ENCODE measurements at places on chromosomes 12 and 14.

DNA sequence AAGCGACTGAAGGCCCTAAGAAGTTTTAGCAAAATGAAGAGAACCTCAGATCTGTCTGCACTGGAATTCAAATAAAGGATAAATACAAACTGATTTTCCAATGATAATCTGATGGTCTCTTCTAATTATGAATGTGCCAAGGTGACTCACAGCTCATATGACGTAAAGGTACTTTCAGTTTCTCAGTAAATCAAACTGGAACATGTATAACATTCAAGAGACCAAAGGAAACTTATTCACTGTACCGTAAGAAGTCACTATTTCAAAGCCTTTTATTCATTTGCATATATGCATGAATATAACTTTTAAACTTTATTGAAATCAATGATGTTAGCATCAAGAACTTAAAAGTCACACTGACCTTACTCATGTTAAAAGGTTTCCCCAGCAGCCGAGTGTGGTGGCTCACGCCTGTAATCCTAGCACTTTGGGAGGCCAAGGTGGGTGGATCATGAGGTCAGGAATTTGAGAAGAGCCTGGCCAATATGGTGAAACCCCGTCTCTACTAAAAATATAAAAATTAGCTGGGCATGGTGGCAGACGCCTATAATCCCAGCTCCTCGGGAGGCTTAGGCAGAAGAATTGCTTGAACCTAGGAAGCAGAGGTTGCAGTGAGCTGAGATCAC lies 52.2 kb downstream of the ATXN2 start:
- no peak for DNase-seq

- peak; percentile 38 for DNase-seq
Measured at GRCh38 chr12:81170072-81170471, 92.2 kb downstream of the ACSS3 start.

DNA sequence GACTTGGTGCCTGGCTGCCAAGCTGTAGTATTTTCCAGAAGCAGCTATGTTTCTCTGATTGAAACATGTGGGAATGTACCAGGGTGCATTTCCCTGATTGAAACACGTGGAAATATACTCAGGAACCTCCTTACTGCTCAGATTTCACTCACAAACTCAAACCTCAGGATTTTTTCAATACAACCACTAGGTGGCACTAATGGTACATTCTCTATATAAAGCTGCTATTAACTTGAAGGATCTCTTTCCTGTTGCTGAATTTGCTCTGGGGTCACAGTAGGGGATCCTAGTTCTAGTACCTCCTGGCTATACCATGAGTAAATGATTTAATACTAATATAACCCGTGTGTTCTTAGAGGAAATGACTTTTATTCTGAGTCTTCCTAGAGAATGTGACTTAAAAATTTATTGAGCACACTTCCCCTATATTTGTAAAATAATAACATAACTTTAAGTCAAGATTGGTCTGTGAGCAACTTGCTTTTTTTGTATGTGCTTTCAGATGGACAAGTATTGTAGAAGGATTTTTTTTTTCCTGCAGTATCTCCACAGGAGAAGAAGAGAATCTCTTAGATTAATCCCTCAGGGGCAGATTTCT lies 173.8 kb upstream of the MIS18BP1 start:
- peak; percentile 51 for DNase-seq

- DNase-seq, result no peak
Measured at GRCh38 chr14:101122237-101123141, 219.0 kb upstream of the RTL1 start.

DNA sequence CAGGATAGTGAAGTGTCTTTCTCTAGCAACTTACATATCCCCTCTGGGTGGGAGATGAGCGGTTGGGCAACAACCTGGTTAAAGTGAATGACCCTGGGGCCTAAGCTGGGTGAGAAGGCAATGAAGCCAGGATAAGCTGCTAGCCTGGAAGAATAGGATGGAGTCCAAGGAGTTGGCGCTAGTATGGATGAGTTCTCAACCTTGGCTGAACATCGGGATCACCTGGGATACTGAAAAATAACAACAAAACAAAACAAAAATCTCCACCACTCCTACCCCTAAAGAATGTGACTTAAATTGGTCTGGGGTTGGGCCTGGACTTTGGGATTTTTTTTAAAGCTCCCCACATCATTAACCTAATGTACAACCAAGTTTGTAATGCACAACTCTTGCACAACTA lies 4.8 kb upstream of the RPS6KA5 start:
- DNase-seq, result no peak

DNA sequence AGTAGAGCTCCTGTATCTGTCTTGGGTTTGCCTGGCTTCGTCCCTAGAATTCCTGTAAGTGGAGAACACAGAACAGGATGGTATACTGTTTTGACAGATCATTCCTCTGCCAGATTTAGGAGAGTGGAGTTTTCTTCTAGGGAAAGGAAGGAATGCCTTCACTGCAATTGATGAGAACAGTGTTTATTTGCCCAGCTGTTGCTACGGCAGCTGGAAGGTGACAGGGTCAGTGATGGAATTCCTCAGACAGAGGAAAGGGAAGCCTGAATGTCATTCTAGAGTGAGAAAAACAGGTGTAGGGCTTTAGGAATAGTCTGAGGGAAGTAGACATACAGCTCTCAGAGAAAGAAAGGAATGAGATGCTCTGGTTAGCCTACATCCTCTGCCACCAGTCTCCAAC lies 11.7 kb downstream of the CSRNP2 start:
- no peak for DNase-seq

GRCh38 chr12:2613326-2614073 lies 181.3 kb upstream of the FKBP4 start:
- DNase-seq, result peak; percentile 98

DNA sequence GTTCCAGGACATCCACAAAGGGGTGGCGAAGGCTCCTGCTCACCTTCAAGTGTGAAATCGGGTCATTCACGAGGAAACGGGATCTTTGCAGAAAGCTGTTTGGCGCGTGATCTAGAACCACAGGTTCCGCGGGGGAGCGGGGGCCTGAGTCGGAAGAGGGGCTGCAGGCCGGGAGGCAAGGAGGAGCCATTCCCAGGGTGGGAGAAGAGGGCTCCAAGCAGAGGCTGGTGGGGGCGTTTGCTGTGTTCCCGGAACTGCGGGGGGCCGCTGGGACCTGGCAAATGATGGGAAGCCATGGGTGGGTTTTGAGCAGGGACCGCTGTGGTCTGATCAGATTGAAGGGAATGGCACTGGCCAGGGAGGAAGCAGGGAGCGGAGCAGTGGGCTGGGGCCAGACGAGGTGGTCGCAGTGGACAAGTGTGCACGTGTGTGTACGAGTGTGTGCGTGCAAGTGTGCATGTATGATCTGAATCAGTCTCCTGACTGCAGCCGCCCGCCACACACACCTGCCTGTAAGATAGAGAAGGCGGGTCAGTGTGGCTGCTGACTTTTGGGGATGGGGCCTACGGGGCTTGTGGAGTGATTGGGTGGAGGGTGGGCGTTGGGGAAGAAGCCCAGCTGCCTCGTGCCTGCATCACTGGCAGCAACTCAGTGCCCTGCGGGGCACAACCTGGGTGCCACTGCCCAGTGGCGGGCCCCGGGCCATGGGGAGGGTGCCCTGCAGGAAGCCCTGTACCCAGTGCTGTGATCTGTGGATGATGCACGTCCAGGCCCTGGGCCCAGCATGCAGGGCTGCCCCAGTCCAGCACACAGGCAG lies 141.9 kb downstream of the KIF26A start:
- no peak for DNase-seq

GRCh38 chr12:93358058-93358457 lies 19.7 kb upstream of the NUDT4 start:
- no peak for DNase-seq

GRCh38 chr12:113835896-113836295 lies 130.2 kb downstream of the RBM19 start:
- no peak for DNase-seq

DNA sequence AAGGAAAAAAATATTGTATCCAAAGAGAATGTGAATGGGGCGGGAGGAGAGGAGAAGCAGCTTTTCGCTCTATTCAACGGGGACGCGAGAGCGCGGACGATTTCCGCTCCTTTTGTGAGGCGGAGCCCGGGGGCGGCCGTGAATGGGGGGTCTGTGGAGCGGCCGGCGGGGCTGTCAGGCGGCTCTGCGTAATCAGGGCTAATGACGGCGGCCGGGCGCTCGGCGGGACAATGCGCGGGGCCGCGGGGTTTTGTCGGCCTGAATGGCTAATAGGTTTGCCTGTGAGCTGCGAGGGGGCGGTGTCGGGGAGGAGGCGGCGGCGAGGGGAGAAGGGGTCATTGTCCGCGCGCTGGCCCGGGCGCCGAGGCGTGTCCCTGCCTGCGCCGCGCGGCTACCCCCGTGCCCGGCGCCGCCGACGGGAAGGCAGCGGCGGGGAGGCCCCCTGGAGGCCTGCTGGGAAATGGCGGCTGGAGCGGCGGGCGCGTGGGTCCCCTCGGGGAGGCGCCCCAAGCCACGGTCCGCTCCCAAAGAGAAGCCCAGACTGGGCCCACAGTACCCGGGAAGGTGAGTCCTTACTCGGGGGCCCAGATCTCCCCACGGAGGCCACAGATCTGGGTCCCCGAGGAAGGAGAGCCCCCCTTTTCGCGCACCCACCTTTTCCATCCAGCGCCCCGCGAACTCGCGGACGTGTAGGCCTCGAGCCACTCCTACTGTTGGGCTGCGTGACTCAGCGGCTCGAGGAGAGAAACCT lies 6.0 kb downstream of the SIX6 start:
- DNase-seq, result peak; percentile 9

DNA sequence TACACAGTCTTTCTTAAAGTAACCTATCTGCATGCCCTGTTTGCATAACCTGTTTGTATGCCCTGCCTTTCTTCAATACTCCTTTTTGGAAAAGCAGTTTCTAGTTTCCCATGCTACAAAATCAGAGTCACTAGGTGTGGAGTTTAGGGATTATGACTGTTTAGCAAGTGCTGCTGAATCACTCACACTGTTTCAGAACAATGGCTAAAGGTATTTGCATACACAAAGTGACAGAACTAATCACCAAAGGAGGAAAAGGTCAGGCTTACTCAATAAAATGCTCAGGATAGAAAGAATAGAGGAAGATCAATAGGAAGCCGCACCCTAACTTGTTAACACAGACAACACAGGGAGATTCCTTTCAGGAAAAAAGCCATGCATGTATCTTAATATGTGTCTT lies 19.4 kb downstream of the EGLN3 start:
- DNase-seq, result no peak

DNA sequence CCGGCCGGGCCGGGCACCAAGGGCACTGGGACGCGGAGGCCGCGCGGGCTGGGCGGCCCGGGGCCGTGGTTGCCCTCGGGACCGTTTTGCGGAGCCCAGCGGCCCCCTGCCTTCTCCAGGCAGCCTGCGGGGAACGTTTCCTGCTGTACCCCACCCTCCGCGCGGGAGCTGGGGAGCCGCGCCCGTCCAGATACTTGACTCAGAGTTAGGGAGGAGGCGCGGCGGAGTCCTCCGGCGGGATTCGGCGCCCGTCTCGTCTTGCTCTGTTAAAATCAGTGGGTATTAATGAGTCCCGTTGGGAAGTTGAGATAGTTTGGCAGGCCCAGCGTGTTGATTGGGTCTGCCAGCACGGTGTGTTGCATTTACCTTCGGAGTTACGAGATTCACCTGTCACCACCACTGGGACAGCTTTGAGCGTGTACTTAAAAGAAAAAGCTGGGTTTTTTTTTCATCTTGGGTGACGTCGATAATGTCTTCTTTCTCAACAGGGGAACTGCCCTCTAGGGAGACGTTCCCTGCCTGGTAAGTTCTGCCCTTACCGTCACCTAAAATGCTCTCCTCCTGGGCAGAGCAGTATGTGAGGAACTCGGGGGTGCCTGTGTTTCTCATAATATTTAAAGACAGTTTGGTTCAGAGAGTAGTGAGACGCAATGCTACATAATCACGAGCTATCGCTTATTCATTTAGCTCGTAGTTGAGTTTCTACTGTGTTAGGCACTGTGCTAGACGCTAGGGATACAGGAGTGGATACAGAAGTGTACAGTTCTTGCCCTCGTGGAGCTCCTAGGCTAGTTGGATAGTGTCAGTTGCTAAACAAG lies 596 bp downstream of the DLST start:
- peak; percentile 54 for DNase-seq

DNA sequence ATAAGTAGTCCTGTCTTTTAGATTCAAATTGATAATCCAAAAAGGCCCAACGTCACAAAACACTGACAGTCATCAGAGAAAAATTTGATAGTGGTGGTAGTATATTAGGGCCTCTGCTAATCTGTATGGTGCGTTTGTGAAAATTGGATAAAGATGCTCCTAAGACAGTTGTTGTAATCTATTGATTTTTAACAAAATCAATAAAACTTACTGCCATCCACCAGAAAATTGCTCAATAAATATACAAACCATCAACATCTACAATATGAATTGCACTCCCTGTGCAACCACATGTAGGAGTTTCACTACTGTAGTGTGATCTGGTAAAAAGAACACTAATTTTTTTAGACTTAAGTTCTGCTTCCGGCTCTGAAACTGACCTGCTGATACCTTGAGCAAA lies 336.8 kb downstream of the FUT8 start:
- no peak for DNase-seq

- DNase-seq, result no peak
Measured at GRCh38 chr14:22478247-22478646, 110.8 kb downstream of the DAD1 start.

DNA sequence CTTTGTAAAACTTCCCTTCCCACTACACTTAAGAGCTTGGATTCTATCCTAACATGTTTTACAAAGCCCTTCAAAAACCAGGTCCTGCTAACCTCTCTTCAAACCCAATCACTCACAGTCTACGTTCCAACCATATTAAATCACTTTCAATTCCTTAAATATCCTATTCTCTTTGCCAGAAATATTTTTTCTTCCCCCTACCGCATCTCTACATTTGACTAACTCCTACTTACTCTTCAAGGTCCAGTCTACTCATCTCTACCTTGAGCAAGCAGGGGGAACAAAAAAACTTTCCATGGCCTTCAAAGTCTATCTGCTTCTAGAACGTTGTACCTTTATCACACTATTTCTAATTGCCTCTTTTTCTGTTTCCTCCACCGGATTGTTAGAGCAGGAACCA lies 6.1 kb downstream of the ERGIC2 start:
- no peak for DNase-seq

GRCh38 chr12:43551279-43551970 lies 578 bp downstream of the ADAMTS20 start:
- no peak for DNase-seq

DNA sequence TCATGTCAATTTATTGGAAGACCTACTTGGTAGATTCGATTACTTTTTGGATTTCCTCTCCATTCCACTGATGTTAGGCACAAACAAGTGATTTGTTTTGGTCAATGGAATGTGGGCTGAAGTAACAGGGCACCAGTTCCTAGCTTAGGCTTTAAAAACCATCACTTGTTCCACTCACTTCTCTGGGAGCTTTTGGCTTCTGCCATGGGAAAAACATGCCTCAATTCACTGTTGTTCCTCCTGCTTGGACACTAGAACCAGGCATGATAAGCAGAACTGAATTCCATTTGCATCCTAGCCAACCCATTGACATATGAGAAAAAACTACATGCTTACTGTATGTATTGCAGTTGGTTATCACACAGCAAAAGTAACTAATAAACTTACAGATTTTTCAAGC lies 47.8 kb downstream of the LLPH start:
- DNase-seq, result no peak

DNA sequence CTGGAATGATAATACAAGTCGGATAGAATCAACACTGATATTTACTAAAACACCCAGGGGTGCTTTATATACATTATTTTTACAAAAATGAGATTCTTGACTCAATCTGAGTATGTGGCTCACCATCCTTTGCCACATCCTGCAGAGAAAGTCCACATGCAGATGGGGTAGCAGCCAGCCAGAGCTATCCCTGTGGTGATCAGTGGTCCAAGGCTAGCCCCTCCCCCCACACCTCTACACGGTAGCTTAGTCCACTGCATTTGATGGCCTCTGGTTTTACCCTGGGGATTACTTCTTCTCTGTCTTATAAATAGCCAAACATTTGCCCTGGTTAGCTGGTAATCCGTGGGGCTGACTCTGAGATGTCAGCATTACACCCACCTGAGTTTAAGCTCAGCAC lies 28.1 kb upstream of the TTC7B start:
- no peak for DNase-seq

All from EH (cell line).